ENCODE measurements at places on chromosomes 13 and 19.

GRCh38 chr13:94176561-94176960 lies 302.9 kb downstream of the DCT start:
- DNase-seq: no peak

GRCh38 chr13:39417131-39417530 lies 185.9 kb downstream of the LHFPL6 start:
- DNase-seq: no peak

DNA sequence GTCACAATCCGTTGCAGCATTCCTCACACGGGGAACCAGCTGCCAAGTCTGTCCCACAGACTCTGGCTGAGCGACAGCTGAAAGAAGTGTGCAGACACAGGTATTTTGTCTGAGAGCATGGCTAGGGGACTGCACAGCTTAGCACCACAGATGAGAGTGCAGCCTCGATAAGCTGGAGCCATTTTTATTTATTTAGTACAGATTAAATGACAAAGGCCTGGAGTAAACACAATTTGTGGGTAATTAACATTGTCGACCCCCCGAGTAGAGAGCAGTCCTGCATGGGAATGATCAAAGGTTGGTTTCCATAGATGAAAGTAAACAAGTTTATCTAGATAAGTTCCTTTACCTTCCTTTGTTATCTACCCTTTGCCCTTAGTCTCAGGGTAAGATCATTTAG lies 836.2 kb downstream of the DACH1 start:
- DNase-seq: no peak

GRCh38 chr13:84672616-84673015 lies 790.3 kb upstream of the SLITRK1 start:
- no peak for DNase-seq

Measured in stimulated activated CD8-positive, alpha-beta memory T cell treated with anti-CD3 and anti-CD28 coated beads, Interleukin-4, amount 100 ng/mL, for 4 hours (primary cell).